ENCODE measurements at places on chromosomes 7 and 10.

- DNase-seq, result no peak
Measured at GRCh38 chr7:132941428-132941827, 140.5 kb downstream of the CHCHD3 start.

GRCh38 chr10:7571981-7572380, 94.8 kb downstream of the ITIH5 start:
- DNase-seq, result no peak

DNA sequence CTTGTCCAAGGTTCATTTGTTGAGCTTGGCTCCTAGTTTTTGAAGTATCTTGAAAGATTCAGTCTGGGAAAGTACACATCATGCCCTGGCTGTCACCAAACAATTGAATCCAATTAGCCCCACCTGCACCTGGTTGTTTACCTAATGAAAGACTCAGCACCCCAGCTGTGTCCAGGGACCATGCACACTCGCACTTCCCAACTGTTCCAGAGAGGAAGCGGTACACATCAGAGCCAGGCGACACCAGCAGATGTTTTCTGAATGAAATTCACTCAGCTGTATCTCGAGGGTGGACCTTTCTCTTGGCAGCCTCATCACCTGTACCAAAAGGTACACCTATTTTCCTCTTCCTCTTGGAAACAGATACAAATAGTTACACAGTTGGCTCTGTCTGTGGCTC, 216.4 kb upstream of the LRGUK start:
- no peak for DNase-seq

DNA sequence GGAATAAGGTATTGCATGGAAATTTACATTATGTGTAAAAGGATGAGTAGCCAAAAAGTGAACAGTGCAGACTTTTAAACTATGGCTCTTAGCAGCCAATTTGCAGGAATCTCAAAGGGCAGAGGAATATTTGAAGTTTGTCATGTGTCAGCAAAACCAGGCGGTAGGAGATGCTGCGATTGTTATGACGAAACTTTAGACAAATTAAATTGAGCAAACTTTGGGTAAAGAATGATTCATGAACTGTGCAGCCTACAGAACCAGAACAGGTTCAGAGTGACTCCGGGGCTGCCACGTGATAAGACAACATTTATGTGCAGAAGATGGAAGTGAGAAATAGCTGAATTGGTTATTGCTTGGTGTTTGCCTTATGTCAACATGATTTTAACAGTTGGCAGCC, 39.2 kb upstream of the CCDC6 start:
- DNase-seq, result no peak

- DNase-seq, result no peak
Measured at GRCh38 chr7:36298106-36298505, 91.6 kb upstream of the ANLN start.

GRCh38 chr10:130934293-130935127, 377.0 kb downstream of the TCERG1L start:
- no peak for DNase-seq

DNA sequence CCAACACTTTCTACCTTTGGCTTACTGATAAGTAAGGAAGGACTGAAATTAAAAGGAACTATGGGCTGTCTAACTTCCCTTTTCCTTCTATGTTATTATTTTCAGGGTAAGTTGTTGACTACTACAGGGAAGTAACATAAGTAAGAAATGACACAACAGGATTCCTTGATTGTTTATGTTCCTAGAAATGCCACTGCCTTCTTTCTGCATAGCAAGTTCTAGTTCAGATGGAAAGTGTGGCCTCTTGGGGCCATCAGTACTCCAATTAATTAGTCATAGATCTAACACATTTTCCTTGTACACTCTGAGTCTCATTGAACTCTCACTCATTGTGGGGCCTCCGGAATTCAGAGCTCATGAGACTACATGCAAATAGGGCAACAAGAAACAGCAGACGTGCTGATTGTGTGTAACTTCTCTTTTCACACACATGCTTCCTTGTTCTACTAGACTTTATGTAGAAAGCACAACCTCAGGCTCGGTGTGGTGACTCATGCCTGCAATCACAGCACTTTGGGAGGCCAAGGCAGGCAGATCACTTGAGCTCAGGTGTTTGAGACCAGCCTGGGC, 35.3 kb upstream of the HIBADH start:
- peak; percentile 3 for DNase-seq

GRCh38 chr7:70590126-70590854, 541.7 kb upstream of the GALNT17 start:
- DNase-seq, result no peak

DNA sequence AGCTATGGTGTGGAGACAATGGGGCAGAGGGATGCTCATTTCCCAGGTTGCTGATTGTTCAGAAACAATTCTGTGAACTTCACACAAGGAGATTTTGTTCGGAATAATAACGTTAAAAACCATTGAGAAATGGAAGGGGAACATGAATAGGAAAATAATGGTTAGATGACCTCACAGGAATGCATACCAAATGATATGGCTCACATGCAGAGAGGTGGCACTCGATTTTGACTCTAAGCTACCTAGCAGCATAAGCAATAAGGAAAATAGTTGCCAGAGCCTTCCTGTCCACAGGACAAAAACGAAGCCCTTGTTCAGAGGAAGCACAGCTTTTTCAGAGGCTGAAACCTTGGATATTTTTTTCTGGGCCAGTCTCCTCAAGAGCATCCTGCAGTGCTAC, 293.1 kb downstream of the ZEB1 start:
- no peak for DNase-seq

- DNase-seq, result no peak
Measured at GRCh38 chr10:119265691-119266090, 58.3 kb downstream of the GRK5 start.

DNA sequence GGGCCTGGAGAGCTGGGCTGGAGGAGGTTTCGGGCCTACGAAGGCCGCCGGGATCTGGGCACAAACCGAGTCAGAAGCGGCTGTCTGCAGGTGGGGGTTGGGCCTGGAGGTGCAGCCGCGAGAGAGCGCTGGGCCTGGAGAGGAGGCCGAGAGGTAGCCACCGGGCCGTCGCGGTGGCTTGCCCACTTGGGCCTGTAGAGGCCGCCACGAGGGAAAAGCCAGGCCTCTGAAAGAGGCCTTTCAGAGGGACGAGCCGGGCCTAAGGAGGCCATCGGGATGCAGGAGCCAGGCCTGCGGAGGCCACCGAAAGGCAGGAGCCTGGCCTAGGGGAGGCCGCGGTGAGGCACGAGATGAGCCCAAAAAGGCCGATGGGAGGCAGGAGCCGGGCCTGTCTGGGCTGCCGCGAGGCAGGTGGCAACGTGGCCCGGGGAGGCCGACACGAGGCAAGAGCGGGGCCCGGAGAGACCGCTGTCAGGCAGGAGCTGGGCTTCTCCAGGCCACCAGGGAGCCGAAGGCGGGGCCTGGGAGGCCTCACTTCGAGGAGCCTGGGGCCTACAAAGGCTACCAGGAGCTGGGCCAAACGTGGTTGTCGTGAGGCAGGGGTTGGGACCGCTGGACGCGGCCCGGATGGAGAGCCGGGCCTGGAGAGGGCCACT, 25.6 kb downstream of the MDH2 start:
- DNase-seq, result no peak

GRCh38 chr7:129122751-129123509, 21.6 kb upstream of the TSPAN33 start:
- no peak for DNase-seq

DNA sequence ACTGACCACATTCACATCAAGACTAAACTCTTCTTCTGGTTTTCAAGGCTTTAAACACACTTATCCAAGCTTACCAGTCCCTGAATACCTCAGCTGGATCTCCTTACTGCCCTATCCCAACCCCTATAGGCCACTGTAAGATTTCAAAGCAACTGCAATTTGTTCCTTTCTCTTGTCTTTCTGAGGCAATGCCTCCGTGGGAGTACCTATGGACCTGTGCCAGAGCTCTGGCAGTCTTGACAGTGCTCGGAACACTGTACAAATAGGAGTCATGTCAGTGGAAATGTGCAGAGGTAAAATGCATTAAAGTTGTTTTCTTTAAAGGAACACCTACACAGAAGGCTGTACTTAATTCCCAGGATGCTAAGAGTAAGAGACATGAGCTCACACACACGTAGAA, 124.7 kb downstream of the CNOT4 start:
- no peak for DNase-seq

GRCh38 chr10:56231436-56231835, 129.6 kb downstream of the ZWINT start:
- DNase-seq, result no peak

DNA sequence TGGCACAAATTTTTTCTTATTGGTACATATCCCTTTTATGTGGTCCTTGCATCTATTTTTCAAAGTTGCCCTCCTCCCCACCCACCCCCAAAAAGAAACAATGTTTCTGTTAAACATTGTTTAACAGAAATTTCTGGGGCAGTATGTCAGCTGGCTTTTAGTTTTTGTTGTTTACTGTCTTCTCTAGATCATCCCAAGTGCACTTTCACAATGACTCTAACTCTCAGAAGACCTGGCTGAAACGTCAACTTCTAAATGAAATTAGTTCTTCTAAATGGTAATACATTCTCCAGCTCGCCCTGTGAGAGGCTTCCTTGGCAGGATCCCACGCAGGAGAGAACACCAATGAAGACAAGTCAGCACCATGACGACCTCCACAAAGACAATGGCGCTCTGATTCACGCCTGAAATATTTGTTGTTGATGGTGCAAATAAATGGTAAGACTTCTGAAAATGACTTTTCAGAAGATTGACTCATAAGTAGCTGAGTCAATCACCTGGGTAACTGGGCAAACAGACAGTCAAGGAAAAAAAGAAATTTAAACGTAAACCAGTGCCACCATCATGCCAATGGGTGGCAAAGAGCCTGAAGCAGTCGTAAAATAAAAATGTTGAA, 293.7 kb downstream of the FZD1 start:
- no peak for DNase-seq

- peak; percentile 13 for DNase-seq
Measured at GRCh38 chr7:140062118-140062527, 628 bp downstream of the PARP12 start.

GRCh38 chr10:63751836-63752235, 230.6 kb downstream of the REEP3 start:
- DNase-seq, result no peak

GRCh38 chr7:151599401-151600227, 79.9 kb upstream of the RHEB start:
- DNase-seq, result no peak

DNA sequence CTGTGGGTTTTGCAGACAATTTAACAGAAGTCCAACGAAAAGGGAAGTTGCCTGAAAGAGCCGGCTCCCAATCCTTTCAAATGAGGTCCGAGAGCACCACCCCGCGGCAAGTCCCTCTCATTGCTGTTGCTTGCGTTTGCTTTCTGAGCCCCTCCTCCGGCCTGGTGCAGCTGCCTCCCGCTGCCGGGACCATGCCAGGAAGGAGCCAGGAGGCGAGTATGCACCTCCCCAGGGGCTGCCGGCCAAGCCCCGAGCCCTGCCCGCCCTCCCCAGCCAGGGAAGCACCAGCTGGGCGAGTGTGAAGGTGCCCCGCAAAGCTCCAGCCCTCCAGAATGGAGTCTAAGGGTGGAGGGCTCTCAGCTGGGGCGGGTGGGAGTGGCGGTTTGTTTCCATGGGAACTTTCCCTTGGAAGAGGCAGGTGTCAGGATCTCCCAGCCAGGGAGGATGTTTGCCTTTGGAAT, 25.8 kb upstream of the PPP2R2D start:
- DNase-seq, result peak; percentile 64

DNA sequence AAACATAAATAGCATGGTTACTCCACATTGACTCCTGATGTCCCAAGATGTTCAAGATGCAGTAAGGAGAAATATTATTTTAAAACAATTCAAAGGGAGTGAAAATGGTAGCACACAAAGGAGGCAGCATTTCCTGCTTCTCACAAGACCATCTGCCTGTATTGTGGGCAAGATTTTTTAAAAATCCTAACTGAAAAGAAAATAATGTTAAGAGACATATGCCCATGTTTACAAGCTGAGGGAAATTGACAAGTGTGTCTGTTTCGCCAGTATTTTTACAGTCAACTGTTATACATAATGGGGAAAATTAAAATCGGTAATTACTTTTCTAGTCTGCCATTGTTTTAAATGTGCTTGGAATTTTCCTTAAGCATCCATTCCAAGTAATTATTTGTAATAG, 646.2 kb upstream of the C7orf33 start:
- no peak for DNase-seq

- peak; percentile 2 for DNase-seq
Measured at GRCh38 chr10:112376396-112376790, 2.5 kb downstream of the ACSL5 start.

- DNase-seq, result no peak
Measured at GRCh38 chr7:36266683-36267082, 113.6 kb downstream of the EEPD1 start.

- DNase-seq, result no peak
Measured at GRCh38 chr10:71419002-71419540, 22.4 kb downstream of the CDH23 start.

- no peak for DNase-seq
Measured at GRCh38 chr10:43057231-43057711, 19.6 kb upstream of the RET start.

GRCh38 chr10:52879091-52879807, 106.7 kb upstream of the MBL2 start:
- DNase-seq, result no peak

GRCh38 chr10:16231176-16231575, 205.6 kb upstream of the PTER start:
- no peak for DNase-seq

DNA sequence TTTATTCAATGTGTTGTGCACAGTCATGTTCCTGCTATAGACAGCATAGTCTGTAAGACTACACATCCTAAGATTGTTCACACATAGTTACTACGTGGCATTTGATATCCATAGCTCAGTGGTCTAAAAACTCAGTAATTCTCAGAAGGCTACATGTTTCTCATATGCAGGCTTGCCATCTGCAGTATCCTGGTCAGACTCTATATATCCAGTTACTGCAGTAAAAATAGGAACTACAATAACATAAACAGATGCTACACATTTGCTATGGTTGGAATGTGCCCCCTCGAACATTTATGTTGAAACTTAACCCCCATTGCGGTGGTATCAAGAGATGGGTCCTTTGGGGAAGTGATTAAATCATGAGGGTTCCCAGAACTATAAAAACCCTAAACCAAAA, 1377.8 kb upstream of the LRRTM3 start:
- DNase-seq, result no peak
